Tracheal epithelial cell (primary cell): ENCODE measurements at places on chromosomes 6 and 20. TPM values are rescaled to one million over a fixed set of nuclear protein-coding genes. Genes with fewer than 3 reads are reported as not detected.

SLC22A3 gene
- 8.0 and 9.2 TPM in 2 replicates for total RNA-seq

PRSS16 gene
- total RNA-seq: 5.5 and 6.7 TPM in 2 replicates

BRD2 gene
- 48.9 and 66.1 TPM in 2 replicates for total RNA-seq

KPNA5 gene
- 5.3 and 6.6 TPM in 2 replicates for total RNA-seq

CLIC5 gene
- 0.72 TPM in 1 of 2 replicates, not detected in the other for total RNA-seq
